ENCODE measurements at places on chromosomes 3 and 15. TPM values are rescaled to one million over a fixed set of nuclear protein-coding genes. Genes with fewer than 3 reads are reported as not detected.

Gene SLC22A13
- 0.29 TPM for total RNA-seq

Gene ARID3B
- total RNA-seq: 2.7 TPM

Gene FANCD2OS
- not detected for total RNA-seq

Gene SNX33
- 39.8 TPM for total RNA-seq

Gene FETUB
- not detected for total RNA-seq

Gene PSMD6
- total RNA-seq: 77.5 TPM

Gene TMEM41A
- 11.8 TPM for total RNA-seq

Gene FYCO1
- 25.0 TPM for total RNA-seq

Gene ATP13A4
- not detected for total RNA-seq

Gene GPR62
- total RNA-seq: not detected

Gene HCLS1
- total RNA-seq: 2.9 TPM

Gene PLA2G4E
- not detected for total RNA-seq

Gene TRIM71
- not detected for total RNA-seq

Gene ST8SIA2
- 0.29 TPM for total RNA-seq

Gene CCDC33
- total RNA-seq: not detected

Gene TYRO3
- total RNA-seq: 6.2 TPM

Gene ZNF385D
- 2.9 TPM for total RNA-seq

Gene ALG1L2
- total RNA-seq: 0.29 TPM

Gene PATL2
- total RNA-seq: 2.7 TPM

Gene C3orf80
- total RNA-seq: 2.2 TPM

Gene TMEM212
- total RNA-seq: not detected

Gene SLC28A1
- not detected for total RNA-seq

Gene MB21D2
- total RNA-seq: 6.5 TPM

Gene CPLX3
- not detected for total RNA-seq

Gene CCK
- total RNA-seq: not detected

Gene TEX55
- total RNA-seq: not detected
